Activated CD4-positive, alpha-beta T cell treated with anti-CD3 and anti-CD28 coated beads, Interleukin-2, amount 50 U/mL, for 24 hours (primary cell): ENCODE measurements at places on chromosomes 7 and 10.

GRCh38 chr10:115003396-115003795, 65.4 kb downstream of the TRUB1 start:
- DNase-seq = no peak

GRCh38 chr10:17836942-17837341, 27.8 kb downstream of the MRC1 start:
- no peak for DNase-seq

DNA sequence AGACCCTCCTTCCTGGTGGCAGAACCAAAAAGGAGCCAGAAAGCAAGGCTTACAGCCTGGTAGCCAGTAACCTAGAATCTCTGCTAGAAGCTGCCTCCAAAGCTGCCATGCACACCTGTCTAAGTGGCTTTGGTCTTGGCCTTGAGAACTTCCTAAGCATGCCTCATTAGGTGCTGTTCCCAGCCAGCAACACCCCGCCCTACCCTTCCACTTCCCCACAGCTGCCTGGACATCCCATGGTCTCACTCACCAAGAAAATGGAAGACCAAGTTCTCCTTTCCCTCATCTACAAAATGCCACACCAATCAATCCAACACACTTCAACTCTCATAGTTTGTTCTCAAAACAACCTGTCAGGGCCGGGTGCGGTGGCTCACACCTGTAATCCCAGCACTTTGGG, 4.2 kb downstream of the PSAP start:
- DNase-seq = no peak

- no peak for DNase-seq
These were observed 294.1 kb upstream of the YAE1 start for GRCh38 chr7:39272111-39272510.

- DNase-seq = no peak
These were observed 57.1 kb upstream of the ITPRID1 start for GRCh38 chr7:31456646-31457368.
